Stimulated activated CD4-positive, alpha-beta T cell treated with anti-CD3 and anti-CD28 coated beads, Interleukin-4, amount 100 ng/mL, for 1 hour (primary cell): ENCODE measurements at places on chromosomes 5 and 9.

DNA sequence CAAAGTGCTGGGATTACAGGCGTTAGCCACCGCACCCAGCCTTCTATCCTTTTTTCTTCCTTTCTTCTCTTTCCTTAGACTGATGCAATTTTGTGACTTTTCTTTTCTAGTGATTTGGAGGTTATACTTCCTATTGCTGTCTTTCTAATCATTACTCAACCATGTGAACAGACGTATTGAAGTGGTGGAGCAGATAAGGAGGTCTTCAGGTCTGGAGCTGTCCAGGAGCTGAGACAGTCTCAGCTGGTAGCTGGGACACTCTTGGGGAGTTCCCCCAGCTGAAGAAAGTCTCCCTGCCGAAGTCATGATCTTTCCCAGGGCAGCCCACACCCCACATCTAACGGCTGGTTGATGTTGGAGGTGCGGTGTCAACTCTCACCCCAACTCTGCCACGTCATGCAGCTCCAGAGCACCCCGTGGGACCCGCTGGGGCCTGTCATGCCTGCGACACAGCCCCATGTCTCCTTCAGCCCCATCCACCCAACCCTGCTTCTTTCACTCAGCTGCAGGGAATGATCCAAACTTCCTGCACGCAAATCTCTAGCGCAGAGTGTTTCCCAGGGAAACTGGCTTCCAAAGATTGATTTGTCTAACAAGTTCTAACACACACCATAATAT lies 41.1 kb downstream of the NSUN2 start:
- DNase-seq, result no peak

DNA sequence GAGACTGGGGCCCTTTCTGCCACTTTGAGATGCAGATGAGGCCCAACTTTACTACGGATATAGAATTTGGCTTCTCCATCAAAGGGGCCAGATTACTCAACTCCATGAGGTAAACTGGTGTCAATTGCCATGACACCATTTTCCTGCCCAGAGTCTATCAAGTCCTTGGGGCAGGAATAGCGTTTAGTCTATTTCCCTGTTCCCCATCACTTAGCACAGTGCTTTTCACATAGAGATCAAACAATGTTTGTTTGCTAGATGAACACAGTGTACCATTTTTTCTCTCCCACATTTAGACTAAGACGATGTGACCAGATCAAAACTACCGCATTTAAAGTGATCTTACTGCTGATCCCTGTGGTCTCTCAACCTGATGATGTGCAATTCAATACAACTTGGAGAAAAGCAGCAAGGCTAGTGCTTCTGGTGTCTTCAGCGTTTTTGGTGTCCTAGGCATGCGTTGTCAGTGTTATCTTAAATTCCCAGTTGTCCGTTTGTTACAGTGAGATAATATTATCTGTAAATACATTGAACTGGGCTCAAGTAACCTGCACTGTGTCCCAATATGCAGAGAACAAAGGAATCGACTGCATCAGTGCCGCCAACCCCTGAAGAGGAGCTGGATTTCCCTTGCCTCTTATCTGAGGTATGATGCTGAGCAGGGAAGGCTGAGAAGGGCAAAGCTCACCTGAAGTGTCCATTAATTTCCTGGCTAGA lies 446.2 kb downstream of the PLK2 start:
- DNase-seq, result no peak

DNA sequence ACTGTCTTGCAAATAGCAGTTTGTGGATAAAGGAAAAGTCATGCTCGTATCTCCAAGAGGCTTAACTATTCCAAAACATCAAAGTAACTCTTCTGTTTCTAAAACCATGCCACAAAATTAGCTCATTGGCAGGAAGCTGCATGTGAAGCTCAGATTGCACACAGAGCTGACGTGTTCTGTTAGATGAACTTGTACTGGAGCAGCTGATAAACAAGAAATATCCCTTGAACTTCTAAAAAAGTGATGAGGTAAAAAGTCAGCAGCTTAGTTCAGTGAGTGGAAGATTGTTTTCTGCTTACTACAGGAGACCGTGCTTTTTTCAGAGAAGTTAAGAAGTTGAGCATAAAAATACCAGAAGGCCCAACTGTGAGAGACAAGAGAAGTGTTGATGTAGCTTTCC lies 113.2 kb downstream of the SLC12A2 start:
- DNase-seq, result no peak

DNA sequence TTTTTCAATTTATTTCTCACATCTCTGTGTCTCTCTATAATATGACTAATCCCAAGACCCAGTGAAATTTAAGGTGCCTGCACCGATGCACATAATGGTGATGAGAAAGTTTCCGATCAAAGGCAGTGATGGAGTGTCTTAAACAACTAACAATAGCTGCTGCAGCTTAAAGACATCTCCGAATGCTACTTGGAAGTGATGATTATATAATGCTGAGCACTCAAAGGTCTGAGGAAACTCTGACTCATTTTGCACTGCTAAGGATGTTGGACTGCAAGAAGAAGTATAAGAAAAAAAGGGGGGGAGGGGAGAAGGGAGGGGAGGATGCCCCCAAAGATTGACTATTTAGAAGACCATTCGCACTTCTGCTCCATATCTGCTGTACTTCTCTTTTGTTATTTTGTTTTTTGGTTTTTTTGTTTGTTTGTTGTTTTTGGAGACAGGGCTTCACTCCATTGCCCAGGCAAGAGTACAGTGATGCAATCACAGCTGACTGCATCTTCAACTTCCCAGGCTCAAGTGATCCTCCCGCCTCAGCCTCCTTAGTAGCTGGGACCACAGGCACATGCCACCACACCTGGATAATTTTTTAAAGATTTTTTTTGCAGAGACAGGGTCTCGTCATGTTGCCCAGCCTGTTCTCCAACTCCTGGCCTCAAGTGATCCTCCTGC lies 192.2 kb downstream of the HSD17B3 start:
- DNase-seq, result no peak

- DNase-seq, result peak; percentile 3
Observed at GRCh38 chr9:3746296-3747275, 220.8 kb upstream of the RFX3 start.

DNA sequence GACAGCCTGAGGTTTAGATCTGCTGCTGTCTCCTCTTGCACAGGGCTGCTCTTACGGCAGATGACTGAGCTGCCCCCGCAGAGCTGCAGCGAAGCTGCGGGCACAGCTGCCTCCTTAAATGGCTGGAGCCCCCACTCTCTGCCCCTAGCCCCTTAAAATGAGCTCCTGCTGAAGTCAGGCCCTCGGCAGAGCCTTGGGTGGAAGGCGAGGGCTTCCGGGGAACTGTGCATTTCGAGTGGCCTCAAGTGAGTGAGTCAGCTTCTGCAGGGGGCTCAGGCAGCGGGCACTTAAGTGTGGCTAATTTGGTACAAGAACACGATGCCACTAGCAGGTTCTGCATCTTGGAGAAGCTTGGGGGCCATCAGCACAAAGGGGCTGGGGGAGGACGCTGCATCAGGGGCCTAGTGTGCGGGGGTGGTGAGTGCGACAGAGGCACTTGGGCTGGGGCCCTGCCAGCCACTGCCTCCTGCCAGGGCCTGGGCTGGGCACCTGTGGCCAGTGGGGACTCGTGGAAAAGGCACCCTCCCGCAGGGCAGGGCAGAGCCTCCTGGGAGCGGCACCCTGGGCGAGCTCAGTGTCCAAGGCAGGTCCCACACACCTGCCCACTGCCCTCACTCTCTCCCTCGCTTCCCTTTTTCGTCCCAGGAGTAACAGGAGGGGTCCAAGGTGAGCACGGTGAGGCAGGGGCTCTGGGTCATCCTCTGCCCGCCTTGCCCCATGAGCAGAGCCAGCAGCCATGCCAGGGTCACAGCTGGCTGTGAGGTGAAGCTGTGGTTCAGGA lies 28.8 kb upstream of the RNU6ATAC start:
- no peak for DNase-seq

GRCh38 chr9:98806394-98807035 lies 955 bp upstream of the GALNT12 start:
- DNase-seq, result no peak

GRCh38 chr9:136544964-136545691 lies 720 bp downstream of the NOTCH1 start:
- peak; percentile 75 for DNase-seq

DNA sequence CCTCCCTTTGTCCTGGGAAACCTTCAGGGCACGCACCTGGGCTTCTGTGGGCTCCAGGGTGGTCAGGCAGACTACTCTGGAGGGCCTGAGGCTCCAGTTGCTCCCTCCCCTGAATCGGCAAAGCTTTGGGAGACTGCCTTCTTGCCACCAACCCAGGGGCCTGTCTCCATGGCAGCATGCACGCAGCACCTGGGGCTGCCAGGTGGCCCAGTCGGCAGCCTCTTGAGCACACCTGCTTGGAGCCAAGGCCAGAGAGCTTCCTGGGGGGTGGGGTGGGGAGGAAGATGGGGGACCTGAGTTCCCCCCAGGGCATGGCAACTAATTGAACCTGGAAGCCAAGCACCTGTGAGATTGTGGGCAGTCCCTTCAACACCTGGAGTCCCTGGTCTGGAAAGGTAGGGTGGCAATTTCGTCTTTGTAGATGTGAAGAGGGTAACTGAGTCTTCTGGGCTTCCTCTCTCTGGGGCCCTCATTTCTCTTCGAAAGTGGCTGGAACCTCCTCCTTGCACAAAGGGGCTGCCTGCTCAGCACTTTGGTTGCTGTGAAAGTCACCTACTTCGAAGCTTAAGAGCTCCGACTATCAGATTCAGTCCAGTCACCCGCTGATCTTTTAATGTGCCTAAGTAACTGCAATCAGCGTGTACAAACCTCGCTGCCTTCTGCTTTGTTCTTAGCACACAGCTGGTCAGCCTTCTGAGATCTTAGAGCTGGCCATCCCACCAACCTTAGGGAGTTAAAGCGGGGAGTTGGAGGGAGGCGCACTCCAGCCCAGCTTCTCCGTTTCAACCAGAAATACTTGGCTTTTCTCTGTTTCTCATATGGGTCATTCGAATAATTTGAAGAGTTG lies 4.0 kb downstream of the RNF183 start:
- no peak for DNase-seq

- no peak for DNase-seq
Observed at GRCh38 chr5:29899583-29899982, 1293.9 kb upstream of the CDH6 start.

DNA sequence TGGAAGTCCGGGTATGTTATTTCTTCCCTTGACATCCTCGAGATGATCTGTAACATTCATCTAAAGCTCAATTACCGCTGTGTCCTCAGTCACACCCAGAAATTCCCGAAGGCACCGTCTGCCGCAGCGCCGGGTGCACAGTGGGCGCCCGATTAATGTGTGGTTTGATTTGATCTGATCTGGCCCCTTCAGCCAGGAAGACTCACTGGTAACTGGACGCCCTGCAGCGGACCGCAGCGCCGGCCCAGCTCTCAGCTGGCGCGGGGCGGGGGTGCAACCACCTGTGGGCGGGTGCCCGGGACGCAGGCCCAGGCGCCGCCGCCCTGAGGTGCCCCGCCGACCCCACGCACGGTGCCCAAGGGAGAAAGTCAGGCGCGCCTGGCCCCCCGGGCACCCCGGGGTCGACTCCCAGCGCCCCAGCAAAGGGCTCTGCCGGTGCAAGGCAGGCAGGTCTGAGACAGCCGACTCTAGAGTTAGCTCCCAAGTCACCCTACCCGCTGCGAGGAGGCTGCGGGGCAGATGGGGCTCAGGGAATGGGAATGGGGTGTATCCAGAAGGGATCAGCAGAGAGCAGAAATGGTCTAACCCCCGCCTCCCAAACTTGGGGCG lies 1.7 kb downstream of the EPB41L4B start:
- DNase-seq, result no peak

DNA sequence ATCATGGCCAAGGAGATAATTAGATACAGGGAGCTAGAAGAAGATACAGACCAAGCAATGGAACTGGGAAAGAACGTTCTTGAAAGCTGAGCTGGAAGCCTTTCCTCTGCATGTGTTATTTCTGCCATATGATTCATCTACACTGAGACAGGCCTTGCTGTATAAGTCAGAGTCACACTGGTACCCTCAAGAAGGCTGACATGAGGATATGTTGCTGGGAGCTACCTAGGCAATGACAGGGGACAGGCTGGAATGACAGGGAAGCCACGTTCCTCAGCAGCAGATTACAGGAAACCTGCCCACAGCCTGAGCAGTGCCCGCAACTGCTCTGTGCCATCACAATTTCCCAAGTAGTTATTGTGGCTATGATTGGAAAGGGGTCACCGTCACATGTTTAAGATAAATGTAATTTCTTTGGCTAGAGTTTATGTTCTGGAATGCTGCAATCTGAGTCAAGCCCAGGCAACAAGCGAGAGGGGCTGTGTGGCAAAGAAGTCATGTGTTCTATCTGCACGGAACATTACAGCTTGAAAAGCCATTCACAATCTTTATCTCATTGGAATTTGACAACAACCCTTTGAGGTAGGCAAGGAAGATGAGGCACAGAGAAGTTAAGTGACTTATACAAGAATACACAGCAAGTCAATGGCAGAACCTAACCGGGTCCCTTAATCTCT lies 108.2 kb downstream of the TTLL11 start:
- no peak for DNase-seq

- no peak for DNase-seq
Observed at GRCh38 chr5:27830546-27830945, 792.2 kb upstream of the CDH9 start.

GRCh38 chr5:74642543-74642863 lies 2.0 kb upstream of the ENC1 start:
- no peak for DNase-seq

- DNase-seq, result no peak
Observed at GRCh38 chr5:145918397-145918796, 18.0 kb upstream of the SH3RF2 start.

DNA sequence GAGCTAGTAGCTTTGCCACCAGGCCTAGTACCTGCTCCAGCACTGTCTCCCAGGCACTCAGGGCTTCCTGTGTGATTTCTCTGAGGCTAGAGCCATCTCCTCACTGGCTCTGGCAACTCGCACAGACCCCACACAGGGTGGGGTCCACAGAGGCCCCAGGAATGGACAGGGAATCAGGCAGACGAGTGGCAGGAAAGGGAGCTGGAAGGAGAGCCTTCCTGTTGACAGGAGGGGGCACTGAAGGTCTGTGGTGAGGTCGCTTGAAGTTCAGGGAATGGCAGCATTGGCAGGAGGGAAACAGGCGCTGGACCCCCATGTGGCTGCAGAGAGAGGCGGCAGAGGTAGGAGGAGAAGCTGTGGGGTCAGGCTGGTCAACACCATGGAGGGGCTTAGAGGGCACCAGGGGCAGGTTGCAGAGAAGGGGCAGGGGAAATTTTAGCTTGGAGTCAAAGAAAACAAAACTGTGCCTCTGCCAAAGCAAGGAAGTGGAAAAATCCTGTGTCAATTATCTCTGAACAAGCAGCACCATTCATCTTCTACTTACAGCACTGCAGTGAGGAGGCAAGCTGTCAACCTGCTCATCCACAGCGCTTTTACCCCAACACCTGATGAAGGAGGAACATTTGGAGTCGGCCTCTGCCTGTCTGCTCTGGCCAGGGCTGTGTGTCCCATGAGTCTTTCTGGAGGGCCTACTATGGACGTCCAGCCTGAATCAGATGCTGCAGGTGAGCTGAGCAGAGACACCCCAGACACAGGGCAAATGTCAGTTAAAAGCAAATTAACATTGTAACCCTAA lies 270.2 kb downstream of the FSTL4 start:
- no peak for DNase-seq

- no peak for DNase-seq
Observed at GRCh38 chr5:124133406-124133805, 613.0 kb downstream of the ZNF608 start.
